ENCODE measurements at places on chromosomes 4 and X.

- DNase-seq, result no peak
These were observed 20.8 kb upstream of the MRFAP1 start for GRCh38 chr4:6619466-6620255.

GRCh38 chr4:153440475-153440874 is 25.7 kb upstream of the TMEM131L start:
- DNase-seq, result no peak

DNA sequence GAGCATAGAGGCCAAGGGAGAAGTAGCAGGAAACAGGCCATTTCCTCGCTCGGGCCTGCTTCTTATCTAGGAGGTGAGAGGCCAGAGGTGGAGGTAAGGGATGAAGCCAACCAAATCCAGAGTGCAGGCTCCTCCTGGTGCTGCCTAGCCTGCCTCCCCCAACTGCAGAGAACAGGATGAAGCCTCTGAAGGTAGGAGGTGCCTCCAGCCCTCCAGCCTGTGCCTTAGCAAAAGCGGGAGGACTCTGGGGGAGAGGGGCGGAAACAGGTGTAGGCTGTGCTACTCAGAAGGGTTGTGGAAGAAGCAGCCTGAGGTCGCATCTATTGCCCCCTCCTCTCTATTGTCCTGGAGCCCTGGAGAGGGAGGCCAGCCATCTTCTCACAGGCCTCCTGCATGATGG is 2.9 kb upstream of the MTM1 start:
- DNase-seq, result no peak

GRCh38 chr4:143025081-143025704 is 159.5 kb upstream of the USP38 start:
- no peak for DNase-seq

- DNase-seq, result no peak
These were observed 371.3 kb upstream of the NOCT start for GRCh38 chr4:138644322-138644721.

DNA sequence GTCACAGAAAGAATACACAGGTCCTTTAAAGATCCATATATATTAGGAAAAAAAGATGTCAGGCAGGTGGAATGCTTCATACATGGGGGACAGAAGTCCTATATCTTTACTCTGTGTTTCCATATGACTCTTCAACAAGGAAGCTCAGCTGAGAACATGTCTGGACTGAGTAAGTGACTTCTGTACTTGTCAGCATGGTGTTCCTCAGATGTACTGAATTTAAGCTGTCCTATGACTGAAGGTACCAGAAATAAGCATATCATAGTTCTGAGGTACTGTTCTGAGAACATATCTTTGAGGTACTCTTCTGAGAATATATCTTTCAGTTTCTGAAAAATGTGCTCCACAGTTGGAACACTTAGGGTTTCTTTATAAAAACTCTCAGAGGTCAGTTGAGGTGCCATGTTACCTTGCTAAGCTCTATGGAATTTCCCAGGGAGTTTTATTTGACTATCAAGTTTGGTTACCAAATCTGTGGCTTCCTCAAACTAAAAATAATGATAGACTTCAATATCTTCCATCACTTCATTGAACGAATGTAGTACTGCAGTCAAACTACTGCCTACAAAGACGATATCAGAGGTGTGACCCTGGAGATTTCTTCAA is 597.2 kb upstream of the GNPDA2 start:
- no peak for DNase-seq

- DNase-seq, result no peak
These were observed 2.7 kb downstream of the PPARGC1A start for GRCh38 chr4:23887173-23887572.

DNA sequence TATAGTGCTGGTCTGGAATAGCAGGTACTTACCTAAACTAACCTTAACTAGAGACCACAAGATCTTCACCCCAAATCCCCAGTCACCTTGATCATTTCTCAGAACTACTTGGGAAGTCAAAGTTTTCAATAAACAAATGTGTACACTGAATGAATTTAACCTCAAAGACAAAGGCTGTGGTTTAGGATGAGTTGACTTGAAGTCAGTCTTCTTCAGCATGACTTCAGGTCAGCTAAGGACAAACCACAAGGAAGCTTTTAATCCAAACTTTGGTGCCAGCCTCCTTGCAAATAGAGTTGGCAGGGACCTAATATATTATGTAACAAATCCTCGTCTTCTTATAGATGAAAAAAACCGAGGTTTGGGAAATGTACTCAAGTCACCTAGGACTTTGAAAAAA is 21.2 kb upstream of the VCX2 start:
- DNase-seq, result no peak

GRCh38 chr4:60721685-60722084 is 478.4 kb upstream of the ADGRL3 start:
- DNase-seq, result no peak

GRCh38 chr4:112185334-112185733 is 40.1 kb downstream of the FAM241A start:
- no peak for DNase-seq
